ENCODE measurements at places on chromosomes 7 and 10. TPM values are rescaled to one million over a fixed set of nuclear protein-coding genes. Genes with fewer than 3 reads are reported as not detected.

DNA sequence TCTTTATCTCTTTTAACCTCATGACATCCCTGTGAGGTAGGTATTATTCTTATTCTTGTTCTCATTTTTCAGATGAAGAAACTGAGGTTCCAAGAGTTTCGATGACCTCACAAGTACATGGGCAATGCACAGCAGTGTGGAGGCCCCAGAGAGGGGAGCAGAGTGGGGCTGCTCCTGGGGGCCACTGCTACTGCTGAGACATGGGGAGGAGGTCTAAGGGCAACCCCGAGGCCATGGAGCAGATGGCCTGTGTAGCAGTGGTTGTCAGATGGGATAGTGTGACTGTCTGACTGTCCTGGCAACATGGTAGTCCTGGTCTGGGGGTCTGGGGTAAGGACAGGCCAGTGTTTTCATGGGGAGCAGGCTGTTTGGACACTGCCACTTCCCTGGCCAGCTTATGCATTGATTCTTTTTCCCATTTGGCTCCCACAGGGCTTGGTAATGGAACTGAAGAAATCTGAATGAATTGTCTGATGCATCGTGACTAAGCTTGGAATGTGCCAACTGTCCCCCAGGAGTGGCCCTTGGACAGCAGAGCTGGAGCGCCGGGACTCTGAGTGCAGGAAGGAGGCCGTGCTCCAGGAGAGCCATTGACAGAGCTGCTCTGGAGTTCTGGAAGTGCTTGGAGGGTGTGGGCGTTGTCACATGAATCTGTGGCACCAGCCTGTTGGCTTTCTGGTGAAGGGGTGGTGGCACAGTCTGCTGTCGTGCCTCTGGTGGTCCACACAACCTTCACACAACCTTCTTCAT is 40.9 kb downstream of the ADRA2A start:
- peak; percentile 68 for DNase-seq

DNA sequence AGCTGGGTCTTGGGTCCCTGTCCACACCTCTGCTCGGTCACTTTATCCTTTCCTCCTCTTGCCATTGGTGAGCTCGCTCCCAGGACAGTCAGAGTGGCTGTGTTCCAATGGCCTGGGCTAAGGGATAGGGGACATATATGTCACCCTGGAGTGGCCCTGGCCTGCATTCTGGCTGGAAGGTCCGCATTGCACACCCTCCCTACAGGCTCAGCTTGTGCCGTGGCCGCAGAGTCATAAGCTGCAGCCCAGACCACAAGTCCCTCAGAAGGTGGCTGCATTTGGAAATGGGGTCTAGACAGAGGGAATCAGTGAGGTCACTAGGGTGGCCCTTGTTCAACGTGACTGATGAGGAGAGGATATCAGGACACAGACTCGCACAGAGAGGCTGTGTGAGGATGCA is 363.8 kb upstream of the SHH start:
- peak; percentile 75 for DNase-seq

GRCh38 chr10:8312781-8313180 is 258.3 kb downstream of the GATA3 start:
- no peak for DNase-seq

GRCh38 chr7:95867309-95867708 is 95.0 kb downstream of the DYNC1I1 start:
- no peak for DNase-seq

DNA sequence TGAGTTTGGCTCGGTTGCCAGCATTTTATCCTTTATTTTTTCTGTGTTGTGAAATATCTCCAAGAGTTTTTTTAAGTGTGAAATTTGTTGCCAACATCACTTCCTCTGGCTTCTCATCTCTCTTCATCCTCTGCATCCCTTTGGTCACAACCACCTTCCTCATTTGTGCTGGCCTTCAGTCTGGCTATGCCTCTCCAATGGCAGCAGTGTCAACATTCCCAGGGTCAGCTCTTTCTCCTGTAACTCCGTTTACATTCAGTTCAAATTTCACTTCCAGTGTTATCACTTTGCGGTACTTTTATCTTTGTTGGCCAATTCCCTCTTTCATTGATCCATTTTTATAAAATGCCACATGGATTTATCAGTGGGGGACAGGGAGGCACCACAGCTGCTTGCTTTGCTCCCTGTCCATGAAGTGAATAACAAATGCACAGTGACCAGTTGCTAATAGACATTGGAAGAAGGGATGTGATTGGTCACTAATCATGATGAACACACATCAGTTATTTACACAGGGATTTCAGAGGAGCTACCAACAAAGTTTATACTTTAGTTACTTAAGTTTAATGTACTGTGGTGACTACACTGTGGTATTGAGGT is 311.4 kb upstream of the LRGUK start:
- DNase-seq, result no peak

DNA sequence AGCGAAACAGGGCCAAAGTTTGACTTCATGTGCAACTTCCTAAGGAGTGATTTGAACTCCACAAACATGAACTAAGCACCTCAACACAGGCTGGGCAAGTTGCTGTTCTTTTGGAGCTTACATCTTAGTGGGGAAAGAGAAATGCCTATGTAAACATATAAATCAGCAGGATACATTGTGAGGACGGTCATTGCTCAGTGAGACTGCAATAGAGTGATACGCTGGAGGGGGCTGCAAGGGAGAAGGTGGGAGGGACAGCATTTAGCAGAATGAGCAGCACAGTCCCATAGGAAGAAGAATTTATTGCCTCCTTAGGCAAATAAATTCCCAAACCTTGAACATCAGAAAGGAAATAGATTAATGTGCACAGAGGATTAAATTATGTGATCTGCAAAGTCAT is 90.0 kb downstream of the EGFR start:
- DNase-seq, result no peak

DNA sequence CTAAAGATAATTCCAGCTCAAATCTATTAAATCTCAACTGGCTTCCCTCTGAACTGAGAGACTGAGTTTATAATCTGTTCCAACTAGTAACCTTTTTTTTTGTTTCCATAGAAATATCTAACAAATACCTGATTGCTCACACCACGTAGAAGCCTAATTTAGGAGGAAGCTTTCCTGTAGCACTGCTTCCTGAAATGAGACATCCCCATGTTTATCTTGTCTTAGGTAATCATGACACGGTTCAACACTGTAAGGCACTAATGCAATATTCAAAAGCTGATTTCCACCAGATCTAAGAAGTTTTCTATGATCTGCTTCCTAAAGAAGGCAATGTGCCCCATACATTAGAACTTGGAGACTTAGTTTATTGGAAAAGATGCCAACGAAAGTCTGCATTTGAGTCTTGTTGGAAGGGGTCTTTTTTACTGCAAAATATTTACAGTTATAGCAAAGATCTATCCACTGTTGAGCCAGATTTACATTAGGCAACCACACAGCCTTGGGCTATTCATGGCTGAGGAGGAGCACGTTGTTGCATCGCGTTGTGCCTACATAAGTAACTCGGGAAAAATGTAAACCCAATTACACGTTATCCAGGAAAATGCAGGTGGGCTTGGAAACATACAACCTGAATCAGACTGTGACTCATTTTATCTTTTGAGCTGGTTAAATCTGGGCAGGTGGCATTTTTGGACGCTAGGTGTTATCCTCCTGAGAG is 66.3 kb downstream of the VIPR2 start:
- DNase-seq, result no peak

- peak; percentile 35 for DNase-seq
Observed at GRCh38 chr10:42956045-42956444, 120.8 kb upstream of the RET start.

DNA sequence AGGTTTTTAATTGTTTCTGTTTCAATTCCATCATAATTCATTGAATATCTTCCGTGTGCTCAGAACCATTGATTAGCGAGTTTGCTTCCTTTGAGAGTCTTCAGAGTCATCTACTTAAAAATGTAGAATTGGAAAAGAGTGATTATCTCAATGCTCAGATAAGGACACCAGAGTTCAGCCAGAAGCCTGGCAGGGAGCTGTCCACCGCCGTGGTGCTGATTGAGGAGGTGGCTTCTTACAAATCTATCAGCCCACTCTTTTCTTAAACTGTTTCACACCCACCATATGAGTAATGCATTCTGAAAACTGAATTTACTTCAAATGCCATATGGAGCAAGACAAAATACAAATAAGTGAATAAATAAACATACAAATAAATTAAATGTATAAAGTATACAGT is 79.3 kb downstream of the INSYN2A start:
- DNase-seq, result no peak

DNA sequence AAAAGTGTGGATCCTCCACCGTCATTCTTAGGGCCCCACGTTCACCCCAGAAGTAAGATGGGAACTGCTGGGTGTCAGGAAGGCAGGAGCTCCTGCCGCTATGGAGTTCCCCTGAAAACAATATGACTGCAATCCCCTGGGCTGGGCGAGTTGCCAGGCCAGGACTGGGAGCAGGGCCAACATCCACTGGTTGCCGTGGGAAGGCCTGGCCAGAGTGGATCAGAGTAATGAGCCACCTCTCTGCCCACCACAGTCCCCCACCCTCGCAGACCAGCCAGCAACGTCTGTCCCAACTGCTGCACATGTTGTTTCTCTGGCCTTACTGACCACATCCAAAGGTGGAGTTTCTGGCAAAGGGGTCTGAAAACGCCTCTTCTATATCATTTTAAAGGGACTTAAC is 86.6 kb downstream of the STRA8 start:
- DNase-seq, result no peak

- DNase-seq, result no peak
Observed at GRCh38 chr7:157715071-157715937, 378.5 kb downstream of the DNAJB6 start.

- DNase-seq, result no peak
Observed at GRCh38 chr10:108452533-108452932, 1288.0 kb upstream of the SORCS1 start.

DNA sequence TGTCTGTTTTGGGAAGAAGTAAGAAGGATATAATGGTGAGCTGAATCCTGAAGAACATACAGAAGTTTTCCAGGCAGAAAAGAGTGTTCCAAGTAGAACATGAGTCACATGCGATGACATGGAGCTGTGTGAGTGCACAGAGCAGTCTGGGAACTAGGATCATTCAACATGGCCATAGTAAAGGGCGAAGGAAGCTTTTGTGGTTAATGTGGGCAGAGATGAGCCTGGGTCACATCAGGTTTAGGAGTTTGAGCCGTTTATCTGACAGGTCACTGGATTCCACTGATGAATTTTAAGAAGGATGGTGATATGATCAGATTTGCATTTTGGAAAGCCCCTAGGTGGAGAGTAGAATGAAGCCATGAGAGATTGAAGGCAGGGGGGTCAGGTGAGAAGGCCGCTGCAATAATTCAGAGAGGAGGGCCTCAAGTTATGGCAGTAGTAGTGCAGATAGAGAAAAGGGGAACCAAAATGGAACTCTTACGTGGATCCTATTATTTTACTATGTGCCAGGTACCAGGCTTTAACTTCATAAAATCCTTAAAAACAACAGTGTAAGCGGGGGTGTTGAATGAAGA is 171.3 kb downstream of the RNLS start:
- DNase-seq, result no peak

DNA sequence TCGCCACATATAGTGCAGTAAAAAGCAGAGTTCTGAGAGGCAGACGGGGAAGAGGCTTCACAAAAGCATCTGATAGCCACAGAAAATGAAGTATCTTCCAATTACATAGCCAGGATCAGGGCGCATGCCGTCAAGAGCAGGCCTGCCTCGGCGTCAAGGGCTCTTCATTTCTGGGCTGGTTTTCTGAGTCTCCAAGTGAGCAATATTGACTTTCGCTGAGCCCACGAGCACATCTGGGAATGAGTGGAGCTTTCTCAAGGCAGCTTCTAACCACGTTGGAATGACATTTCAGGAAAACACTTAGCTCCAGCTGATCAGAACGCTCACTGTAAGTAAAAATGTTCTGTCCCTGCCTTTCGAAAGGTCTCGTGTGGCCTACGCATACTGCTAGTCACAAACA is 51.9 kb downstream of the CLRN3 start:
- DNase-seq, result no peak

GRCh38 chr7:87456247-87456646 is 19.2 kb downstream of the ABCB4 start:
- no peak for DNase-seq

- no peak for DNase-seq
Observed at GRCh38 chr10:99555825-99556523, 23.2 kb downstream of the NKX2-3 start.

DNA sequence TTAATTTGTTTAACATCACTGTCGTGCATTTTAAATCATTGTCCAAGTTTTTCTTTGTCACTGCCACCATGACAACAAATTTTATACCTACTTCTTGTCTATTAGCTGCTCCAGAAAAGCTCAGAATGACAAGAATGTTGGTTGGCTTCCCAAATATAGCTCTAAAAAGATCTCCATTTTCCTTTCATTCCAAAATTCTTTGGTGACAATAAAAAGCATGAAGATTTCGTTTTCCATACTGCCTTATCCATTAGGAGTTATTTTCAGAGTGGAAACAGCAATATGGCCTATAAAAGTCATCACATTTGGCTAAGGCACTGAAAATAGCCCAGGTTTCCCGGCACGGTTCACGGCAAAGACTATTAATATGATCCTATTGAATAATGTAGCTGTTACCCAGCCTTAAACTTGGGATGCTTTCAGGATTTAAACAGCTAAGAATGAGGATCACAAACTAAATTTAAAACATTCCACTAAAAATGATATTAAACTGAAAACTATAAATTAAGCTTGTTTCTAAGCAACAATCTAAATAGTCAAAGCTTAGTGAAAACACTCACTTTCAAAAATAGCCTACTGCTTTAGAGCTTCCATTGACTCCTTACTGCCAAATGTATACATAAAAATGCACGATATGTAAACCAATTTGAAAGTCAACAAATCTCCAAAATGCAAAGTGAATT is 2.7 kb downstream of the CTTNBP2 start:
- no peak for DNase-seq

DNA sequence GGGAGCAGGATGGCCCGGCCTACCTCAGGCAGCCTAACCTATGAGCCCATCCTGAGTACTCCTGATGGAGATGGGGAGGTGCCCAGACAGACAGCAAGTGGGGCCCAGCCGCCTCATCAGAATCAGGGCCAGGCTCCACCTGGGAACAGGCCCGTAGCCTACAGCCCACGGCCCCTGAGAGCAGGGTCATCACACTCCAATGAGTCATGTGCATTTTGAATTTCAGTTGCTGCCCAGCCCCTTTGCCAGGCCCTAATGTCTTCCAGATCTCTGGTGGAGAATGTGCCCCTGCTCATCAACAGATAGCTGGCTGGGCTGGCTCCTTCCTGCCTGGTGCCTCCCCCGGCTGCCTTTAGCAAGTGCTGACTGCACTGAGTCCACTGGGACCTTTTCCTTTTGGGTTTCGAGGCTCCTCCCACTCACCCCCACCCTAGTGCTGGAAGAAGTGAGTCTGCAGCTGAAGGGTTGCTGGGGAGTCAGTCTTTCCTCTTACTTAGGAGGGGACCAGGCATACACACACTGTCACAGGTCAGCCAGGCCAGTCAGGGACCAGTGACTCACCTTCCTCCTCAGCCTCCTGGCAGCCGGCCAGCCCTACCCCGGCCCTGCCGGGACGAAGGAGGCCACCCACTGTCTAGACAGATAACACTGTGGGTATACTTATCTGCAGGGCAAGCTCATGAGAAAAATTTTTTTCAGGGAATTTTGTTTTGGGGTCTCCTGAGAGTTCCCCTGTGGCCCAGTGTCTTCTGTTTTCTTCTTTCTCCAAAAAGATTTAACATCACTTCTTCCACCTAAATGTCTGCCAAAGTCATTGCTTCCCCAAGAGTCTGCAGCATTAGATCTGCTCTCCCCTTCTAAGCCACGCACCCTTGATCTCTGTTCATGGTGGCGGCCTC is 9.1 kb upstream of the ASIC3 start:
- DNase-seq, result peak; percentile 94

Gene ARPC1B
- total RNA-seq, result 159 TPM

Gene VOPP1
- 69.5 TPM for total RNA-seq

Gene ETV1
- total RNA-seq, result 5.7 TPM

Gene MEPCE
- 25.9 TPM for total RNA-seq
